ENCODE measurements at places on chromosomes 6 and 20. TPM values are rescaled to one million over a fixed set of nuclear protein-coding genes. Genes with fewer than 3 reads are reported as not detected.

The CDYL gene
- 15.4 TPM for polyA plus RNA-seq

DNA sequence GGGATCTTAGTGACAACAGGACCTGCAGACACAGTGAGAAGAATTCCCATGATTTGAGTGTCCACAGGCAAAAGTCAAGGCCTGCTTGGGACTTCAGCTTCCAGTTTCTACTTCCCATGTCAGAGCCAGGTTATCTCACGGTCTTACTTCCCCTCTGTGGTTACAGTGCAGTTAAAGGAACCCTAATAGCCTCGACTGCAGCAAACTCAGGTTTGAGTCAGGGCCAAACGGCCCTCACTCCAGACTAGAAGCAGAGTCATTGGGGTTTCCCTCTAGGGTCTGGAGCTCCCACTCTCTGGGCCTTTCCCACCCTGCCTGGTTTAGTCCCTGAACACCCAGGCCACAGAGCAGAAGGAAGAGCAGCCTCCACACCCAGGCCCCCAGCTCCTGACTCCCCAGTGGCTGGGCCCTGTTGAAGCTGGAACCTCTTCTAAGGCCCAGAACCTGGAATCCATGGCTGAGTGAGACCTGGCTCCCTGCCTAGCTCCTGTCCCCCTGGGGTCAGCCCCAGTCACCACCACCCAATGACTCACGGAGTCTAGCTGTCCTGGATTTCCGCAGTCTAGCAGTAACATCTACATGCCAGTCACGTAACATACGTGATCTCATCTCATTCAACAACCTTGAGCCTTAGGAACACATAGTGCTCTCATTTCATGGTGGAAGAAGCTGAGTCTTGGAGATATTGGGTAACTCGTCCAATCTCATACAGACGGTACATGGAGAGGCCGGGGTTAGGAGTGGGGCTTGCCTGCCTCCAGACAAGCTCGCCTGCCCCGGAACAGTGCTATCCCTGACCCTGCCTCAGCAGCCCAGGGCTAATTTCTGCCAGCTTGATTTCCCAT lies 9.2 kb upstream of the GHRH start:
- DNase-seq: no peak

- DNase-seq: peak; percentile 42
These were observed 73.2 kb downstream of the ROS1 start for GRCh38 chr6:117352466-117353081.

The MLN gene
- polyA plus RNA-seq: 154 TPM

- DNase-seq: no peak
These were observed 116.5 kb upstream of the EEF1E1 start for GRCh38 chr6:8218861-8219260.

- peak; percentile 31 for DNase-seq
These were observed 496 bp downstream of the GRM4 start for GRCh38 chr6:34145161-34146020.

GRCh38 chr20:46013829-46014516 lies 5.3 kb downstream of the MMP9 start:
- peak; percentile 61 for DNase-seq

The AKAP7 gene
- 53.1 TPM for polyA plus RNA-seq

The EEF1A2 gene
- 29.7 TPM for polyA plus RNA-seq

- no peak for DNase-seq
These were observed 206.9 kb downstream of the LY86 start for GRCh38 chr6:6795393-6795792.

The FBXO5 gene
- polyA plus RNA-seq: 14.1 TPM

The MUCL3 gene
- 0.04 TPM for polyA plus RNA-seq

- DNase-seq: no peak
These were observed 317.3 kb upstream of the CNR1 start for GRCh38 chr6:88483424-88483823.

The TTBK1 gene
- 3.8 TPM for polyA plus RNA-seq

The TRIM15 gene
- 51.7 TPM for polyA plus RNA-seq

DNA sequence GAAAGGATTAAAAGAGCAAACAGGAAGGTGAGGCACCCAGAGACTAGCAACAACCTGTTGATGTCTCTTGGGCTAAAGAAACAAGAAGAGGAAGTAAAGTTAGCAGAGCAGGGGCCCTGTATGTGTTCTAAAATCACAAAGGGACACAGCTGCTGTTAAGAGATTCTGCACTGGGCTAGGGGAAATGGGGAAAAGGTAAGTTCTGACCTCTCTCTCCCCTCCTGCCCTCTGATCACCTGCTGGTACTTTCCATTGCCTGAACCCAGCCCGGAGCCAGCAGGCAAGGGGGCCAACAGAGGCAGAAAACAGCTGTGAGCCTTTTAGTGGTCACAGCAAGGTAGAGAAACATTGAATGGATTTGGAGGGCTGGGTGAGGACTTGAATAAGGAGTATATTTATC lies 13.5 kb upstream of the CNR1 start:
- no peak for DNase-seq

The HSPA1B gene
- 241 TPM for polyA plus RNA-seq

DNA sequence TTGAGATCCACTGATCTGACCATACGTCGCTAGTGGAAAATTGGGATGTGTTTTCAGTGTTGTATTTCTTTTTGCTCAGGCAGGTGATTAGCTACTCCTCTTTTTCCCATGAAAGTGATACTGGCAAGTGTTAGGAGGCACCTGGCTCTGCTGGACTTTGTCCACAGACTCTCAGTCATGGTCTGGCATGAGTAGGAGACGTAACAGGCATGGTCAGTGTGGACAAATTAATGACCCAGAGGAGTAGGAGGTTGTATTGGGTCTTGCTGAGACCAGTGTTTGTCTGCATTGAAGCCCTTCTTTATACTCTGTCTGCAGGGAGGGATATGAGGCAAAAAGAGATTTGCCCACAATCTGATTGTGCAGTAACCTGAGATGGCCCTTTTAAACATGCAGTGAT lies 178.7 kb downstream of the DTNBP1 start:
- DNase-seq: peak; percentile 25

The CST2 gene
- polyA plus RNA-seq: 0.07 TPM

DNA sequence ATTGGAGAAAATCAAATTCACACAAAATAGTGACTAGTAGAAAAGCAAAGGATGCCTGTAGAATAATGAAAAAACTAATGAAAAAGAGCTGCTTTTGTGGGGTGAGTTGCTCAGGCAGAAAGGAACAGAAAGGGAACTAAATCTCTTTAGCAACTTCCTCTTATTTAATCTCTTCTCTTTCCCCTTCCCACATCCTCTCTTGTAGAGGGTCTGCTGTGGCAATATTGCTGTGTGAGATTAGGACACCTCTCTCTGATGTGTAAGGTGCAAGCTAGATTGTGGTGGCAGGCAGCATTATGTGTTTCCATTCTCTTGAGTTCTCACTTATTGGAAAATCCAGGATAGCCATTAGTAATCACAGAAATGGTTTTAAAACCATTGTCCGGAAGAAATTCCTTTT lies 49.7 kb downstream of the SYNE1 start:
- DNase-seq: no peak

The HSF2 gene
- polyA plus RNA-seq: 16.4 TPM

The PACSIN1 gene
- polyA plus RNA-seq: 0.33 TPM

DNA sequence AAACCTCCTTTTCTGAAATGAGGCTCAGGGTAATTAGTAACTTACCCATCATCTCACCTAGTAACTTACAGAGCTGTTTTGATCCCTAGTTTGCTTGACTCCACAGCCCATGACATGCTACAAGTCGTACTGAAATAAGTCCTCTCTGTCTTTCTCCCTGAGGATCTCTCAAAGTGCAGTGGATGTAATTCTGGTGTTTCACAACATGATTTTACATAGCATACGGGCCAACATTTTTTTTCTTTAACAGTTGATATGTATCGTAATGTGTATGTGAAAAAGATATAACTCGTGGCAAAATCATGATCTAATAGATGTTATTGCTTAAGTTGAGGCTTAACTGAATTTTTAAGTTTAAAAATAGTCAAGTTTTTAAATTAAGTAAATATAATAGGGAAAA lies 45.0 kb downstream of the TSHZ2 start:
- DNase-seq: no peak

The BHLHE23 gene
- polyA plus RNA-seq: not detected

DNA sequence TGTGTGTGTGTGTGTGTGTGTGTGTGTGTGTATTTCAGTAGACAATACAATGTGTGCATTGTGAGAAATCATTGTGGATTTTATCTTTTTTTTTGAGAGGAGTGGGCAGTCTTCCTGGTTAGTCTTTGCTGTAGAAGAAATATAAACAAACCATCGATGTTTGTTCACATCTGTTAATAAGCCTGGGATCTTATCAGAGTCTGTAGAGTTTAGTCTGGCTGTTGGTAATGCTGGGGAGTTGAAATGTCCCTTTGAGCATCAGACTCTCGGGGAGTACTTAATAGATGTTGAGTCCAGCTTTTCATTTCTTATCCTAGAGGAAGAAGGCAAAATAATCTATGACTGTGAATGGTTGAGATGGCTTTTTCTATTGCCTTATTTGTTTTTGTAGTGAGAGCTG lies 96.6 kb upstream of the SUPT3H start:
- no peak for DNase-seq

DNA sequence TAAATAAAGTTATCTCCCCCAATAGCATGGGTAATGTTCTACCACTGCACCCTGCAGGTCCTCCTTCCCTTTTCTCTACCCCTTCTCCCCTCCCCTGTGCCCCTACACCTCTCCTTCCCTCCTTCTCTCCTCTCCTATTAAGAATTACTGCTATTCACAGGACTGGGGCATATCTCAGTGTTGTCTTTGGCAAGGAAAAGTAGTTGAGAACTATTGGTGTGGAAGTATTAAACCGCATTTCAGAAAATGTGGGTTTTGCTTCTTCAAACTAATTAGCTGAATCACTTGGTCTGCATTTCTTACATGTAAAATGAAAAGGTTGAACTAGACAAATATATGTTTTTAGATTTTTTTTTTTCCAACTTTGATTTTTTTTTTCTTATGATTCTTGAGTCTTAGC lies 296.3 kb downstream of the CDKAL1 start:
- no peak for DNase-seq

DNA sequence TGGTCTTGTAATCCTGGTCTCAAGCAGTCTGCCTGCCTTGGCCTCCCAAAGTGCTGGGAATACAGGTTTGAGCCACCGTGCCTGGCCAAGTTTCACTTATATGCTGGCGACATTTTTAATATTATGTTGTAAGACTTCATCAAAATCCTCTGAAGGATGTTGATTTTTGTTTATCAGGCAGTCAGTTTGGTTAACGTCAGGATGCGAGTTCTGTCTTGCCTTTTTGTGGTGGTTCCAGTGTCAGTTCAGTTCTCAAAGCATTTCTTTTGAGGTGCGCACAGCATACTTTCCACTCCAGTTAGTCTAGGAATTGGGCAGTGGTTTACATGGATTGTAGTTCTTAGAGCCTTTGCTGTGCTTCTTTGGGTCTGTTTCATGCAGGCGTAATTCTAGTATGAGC lies 24.9 kb downstream of the SCAF8 start:
- no peak for DNase-seq

GRCh38 chr20:54848984-54849538 lies 373.7 kb downstream of the DOK5 start:
- no peak for DNase-seq

The SMOC2 gene
- polyA plus RNA-seq: 15.9 TPM

GRCh38 chr20:24490598-24490997 lies 21.2 kb downstream of the SYNDIG1 start:
- no peak for DNase-seq

DNA sequence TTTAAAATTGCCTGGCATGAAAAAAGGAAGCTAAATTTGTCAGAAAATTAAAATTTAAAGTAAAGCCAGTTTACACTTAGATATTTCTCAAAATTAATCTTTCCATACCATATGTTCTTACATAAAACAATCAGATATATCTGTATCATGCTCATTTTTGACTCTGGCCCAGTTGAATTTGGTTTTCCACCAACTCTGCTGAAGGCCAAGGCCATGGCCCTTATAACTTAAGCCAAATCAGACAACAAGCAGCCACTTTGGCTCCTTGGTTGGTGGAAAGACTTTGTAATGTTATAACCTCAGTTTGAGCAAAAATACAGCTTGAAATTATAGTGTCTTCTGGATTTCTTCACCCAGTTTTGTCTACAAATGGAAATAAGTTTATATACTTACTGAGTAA lies 97.3 kb downstream of the CENPW start:
- DNase-seq: no peak

DNA sequence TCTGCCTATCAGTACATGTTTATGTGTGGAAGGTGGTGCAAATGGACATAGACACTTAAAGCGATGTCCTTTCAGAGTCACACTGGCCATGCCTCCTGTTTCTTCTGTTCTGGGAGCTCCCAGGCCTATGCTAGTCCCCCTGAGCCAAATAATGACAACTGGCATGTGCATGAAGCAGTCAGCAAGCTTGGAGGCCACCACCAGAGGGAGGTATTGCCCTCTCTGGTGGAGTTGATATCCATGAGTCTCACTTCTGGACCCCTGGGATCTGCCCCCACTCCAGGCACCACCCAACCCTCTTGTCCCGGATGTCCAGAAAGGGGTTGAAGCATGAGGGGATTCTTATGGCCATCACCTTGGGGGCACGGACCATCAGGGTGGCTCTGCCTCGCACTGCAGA lies 172.2 kb downstream of the AIG1 start:
- DNase-seq: no peak

The TINAG gene
- polyA plus RNA-seq: 23.7 TPM

DNA sequence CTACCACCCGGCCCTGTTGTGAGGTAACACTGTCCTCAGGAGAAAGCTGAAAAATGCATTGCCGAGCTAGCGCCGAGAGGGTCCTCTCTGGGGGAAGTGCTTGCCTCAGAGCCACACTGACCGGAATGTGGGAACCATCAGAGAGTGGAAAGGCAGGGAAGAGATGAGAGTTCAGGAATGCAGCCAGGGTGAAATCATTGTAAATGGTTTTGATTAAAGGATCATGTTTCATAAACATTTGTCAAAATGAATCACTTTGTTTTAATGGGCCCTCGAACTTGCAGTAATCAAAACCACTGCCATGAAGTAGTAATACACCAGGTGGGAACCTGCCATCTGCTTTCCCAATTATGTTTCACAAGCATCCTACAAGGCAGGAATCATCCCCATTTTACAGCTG lies 16.9 kb upstream of the IL17F start:
- no peak for DNase-seq

DNA sequence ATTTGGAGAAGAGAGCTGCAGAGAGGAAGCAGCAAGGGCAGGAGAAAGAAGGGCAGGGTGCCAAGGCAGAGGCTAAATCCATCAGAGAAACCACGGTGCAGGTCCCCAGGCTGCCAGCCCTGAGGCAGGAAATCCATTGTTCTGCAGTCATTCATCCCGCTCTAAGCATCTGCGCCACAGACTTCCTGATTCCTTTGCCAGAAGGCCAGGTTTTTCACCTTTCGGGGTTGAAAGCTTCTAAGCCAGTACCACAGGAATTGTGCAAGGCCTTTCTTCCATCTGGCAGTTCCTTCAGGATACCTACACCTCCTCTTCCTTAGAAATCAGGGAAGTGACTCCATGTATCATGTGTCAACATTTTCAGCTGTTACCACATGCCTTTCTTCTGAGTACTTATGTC lies 45.6 kb downstream of the ADGRF5 start:
- no peak for DNase-seq

GRCh38 chr6:34515473-34516387 lies 40.4 kb downstream of the SPDEF start:
- no peak for DNase-seq

GRCh38 chr20:59308493-59309201 lies 8.2 kb downstream of the EDN3 start:
- peak; percentile 97 for DNase-seq

GRCh38 chr6:45724511-45724910 lies 291.1 kb downstream of the CLIC5 start:
- DNase-seq: no peak

Data from large intestine (tissue), 12 donors.